ENCODE measurements at places on chromosomes 2 and 18. TPM values are rescaled to one million over a fixed set of nuclear protein-coding genes. Genes with fewer than 3 reads are reported as not detected.

DNA sequence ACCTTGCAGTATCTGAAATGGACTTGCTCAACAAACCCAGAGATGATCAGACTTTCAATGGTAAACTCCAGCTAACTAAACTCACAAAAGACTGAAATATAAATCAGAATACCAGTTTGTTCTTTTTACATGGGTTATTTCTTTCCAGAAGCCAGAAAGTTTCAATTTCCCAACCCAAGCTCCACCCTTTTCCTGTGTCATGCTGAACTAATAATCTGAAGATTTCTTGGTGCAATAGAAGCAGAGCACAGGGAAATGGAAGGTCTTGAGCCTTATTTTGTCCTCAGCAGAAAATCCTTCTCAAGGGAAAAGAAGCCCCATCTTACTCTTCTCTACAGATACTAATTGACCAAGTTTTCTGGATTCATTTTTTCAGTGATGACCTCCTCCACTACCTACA is 93.3 kb upstream of the PAPOLG start:
- DNase-seq = no peak

- DNase-seq = no peak
These were observed 60.7 kb downstream of the KCTD18 start for GRCh38 chr2:200449149-200449548.

- DNase-seq = no peak
These were observed 3.2 kb downstream of the EPAS1 start for GRCh38 chr2:46300406-46300832.

IER3IP1 gene
- 9.4 TPM for total RNA-seq

GRCh38 chr18:74499633-74500032 is 3.5 kb downstream of the CNDP2 start:
- peak; percentile 84 for DNase-seq

DNA sequence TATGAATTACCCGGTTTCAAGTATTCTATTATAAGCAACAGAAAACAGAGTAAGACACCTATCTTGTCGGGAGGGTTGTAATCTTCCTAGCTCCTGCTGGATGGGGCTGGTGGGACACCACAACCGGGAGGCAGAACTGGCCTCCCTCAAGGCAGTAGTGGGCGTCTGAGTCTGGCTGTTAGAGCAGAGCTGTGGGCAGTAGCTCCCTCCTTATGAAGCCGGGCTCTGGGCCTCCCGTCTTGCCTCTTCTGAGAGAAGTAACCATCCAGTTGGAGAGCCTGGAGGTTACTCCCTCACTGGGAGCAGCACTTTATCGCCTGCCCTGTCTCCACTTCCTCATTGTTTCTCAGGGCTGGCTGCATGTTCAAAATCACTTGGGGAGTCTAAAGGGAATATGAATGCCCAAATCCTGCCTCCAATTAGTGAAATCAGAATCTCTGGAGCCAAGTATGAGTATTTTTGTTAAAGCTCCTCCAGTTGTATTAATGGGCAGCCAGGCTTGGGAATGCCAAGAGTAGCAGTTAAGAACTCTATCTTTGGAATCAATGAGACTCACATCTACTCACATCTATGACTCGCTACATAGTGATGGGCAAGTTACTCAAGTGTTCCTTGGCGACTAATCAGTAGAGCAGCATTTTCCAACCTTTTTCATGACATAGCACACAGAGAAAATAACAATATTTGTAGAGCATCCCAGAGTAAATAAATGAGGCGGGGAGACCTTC is 27.3 kb upstream of the NRP2 start:
- no peak for DNase-seq

CCDC68 gene
- 72.9 TPM for total RNA-seq

CASP8 gene
- 39.0 TPM for total RNA-seq

GAD1 gene
- total RNA-seq = not detected

POTEE gene
- total RNA-seq = not detected

GRCh38 chr2:112050316-112050715 is 4.8 kb upstream of the TMEM87B start:
- no peak for DNase-seq

- DNase-seq = no peak
These were observed 201.7 kb downstream of the ALK start for GRCh38 chr2:29719639-29720038.

TRIM43 gene
- not detected for total RNA-seq

DNA sequence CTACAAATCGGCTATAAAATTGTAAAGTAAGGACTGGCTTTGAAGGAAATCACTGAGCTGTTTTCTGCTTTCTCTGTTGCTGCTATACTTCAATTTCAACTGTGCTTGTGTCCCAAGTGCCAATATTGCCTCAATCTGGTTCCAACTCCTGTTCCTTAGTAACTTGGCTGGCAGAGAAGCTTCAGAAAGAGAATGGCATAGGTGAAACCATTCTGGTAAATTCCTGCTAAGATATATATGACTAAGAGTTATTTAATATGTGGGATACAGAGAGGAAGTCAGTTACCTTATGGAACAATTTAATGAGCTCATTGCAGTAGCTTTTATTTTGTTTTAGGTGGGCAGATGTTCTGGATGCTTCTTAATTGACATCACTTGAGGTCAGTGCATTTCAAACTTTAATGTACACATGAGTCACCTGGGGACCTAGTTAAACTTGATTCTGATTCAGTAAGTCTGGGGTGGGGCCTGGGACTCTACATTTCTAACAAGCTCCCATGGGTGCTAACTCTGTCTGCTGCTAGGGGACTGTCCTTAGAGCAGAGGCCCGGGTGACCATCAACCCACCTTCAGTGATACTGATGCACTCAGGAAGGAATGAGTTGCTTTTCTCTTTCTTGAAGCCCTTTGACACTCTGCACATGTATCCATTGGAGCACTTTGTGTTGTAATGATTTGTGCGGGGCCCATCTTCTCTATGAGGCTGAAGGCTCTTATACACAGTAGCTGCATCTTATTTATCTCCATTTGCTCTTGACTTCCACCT is 47.6 kb downstream of the LIPG start:
- DNase-seq = no peak

GRCh38 chr18:6721755-6722154 is 7.8 kb upstream of the ARHGAP28 start:
- DNase-seq = no peak

- no peak for DNase-seq
These were observed 149.3 kb upstream of the HNRNPA3 start for GRCh38 chr2:177063331-177063730.

MARCHF4 gene
- total RNA-seq = 0.14 TPM

RAPH1 gene
- 38.6 TPM for total RNA-seq

GRCh38 chr2:111535404-111535803 is 348.6 kb downstream of the ANAPC1 start:
- DNase-seq = no peak
